ENCODE measurements at places on chromosomes 5 and 9.

DNA sequence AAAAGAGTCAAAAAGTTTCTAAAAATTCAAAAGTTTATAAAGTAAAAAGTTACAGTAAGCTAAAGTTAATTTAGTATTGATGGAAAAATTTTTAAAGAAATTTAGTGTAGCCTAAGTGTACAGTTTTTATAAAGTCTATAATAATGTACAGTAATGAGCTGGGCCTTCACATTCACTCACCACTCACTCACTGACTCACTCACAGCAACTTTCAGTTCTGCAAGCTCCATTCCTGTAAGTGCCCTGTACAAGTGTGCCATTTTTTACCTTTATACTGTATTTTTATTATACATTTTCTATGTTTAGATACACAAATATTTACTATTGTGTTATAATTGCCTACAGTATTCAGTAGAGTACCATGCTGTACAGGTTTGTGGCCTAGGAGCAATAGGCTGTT, 239.5 kb upstream of the MAP3K1 start:
- peak; percentile 67 for ATAC-seq

- peak; percentile 56 for ATAC-seq
Measured at GRCh38 chr5:40605295-40605958, 74.3 kb upstream of the PTGER4 start.

DNA sequence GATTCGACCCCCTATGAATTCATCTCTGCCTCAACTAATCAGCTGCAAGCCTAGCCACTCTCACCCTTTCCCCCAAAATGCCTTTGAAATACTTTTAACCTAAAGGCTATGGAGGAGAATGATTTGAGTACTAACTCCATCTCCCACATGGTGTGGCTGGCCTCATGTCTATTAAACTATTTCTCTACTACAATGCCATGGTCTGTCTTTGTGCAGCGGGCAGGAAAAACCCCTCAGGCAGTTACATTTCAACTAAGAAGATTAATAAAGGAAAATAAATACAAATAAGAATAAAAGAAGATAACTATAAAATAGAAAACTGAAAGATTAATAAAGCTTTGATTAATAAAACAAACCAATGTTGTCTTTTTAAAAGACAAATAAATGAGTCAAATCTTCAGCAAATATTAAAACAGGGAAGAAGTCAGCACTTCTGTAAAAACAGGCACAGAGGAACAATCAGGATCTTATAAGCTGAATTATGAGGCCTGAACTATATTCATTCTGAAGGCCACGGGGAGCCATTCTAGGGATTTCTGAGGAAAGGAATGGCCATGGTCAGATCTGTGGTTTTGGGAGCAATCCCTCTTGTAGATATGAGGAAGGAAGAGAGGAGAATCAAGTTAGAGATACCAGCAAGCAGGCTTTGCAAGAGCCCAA, 116.1 kb upstream of the SLC12A2 start:
- ATAC-seq, result no peak

- ATAC-seq, result no peak
Measured at GRCh38 chr9:20506099-20506900, 116.0 kb downstream of the MLLT3 start.

DNA sequence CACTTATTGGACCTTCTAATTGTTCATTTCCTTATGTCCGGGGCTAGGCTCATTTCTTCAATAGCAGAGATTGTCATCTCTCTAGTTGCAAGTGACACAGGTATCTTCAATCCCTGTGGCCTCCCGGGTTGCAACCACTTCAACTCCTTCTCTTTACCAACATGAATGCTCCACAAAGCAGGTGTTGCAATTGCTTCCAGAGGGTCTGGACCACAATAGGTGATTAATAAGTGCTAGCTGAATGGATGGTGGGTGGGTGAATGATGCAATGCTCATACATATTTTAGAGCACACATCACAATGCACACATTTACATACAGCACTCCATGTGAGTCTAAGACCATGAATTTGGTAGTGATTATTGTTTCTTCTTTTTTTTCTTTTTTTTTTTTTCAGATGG, 2.6 kb downstream of the CEMIP2 start:
- no peak for ATAC-seq

DNA sequence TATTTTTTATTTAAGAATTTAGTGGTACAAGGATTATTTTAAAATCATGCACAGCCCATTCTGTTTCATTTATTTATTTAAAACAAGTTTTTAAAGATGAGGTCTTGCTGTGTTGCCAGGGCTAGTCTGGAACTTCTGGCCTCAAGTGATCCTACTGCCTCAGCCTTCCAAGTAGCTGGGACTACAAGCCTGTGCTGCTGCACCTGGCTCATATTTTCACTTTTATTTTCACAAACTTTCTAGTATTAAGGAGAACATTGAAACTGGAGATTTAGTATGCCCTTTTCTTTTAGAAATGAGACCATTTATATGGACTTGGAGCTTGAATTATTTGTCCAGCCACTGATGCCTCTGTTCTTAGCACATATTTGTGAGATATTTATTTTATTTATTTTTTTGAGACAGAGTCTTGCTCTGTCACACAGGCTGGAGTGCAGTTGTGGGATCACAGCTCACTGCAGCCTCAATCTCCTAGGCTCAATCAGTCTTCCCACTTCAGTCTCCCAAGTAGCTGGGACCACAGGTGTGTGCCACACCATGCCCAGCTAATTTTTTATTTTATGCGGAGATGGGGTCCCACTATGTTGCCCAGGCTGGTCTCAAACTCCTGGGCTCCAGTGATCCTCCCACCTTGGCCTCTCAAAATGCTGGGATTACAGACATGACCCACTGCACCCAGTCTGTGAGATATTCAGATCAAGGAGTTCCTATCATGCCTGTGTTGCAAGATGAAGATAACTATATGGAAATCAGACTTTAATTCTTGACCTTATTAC, 7.4 kb downstream of the DMXL1 start:
- ATAC-seq, result no peak

DNA sequence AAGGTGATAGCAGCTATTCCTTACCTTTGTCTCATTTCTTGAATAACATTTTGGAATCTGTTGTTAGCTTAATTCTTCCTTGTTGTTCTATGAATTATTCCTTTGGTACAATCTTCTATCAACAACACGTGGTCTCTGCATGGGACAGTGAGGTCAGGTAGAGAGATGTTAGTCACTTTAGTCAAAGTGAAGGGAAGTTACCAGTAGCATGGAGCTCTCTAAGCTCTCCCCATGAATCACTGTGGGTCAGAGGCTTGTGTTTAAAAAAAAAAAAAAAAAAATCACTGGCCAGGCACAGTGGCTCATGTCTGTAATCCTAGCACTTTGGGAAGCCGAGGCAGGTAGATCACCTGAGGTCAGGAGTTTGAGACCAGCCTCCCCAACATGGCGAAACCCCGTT, 116.0 kb downstream of the GOLPH3 start:
- ATAC-seq, result no peak

DNA sequence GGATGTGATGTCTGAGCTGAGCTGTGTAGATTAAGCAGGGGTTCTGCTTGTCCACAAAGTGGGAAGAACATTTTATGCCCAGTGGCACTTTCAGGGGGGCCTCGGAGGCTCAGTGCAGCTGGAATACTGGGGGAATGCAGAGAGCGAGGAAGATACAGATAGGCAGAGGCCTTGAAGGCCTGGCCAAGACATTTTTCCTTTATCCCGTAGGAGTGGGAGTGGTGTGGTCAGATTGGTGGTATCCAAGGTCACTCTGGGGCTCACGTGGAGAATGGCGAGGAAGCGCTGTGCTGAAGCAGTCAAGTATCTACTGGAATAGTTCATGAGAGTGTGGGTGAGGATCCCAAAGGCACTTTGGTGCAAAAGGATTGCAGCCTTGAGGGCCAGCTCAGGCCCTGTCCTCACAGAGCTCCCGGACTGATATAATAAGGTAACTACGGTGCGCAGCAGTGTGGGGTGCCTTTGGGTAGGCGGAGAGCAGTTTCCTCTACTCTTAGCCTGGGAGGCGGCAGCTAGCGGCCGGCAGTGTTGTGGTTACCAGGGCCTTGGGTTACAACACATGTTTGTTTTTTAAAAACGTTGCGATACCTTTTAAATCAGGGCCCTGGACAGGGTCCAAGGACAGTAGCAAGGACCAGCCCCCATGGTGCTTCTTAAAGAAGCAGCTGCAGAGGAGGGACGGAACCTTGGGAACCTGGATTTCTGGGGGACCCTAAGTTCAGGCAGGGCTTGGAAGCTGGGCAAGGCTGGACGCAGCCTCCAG, 10.8 kb upstream of the CCDC69 start:
- peak; percentile 80 for ATAC-seq

- ATAC-seq, result no peak
Measured at GRCh38 chr9:100170556-100170955, 71.5 kb downstream of the INVS start.

DNA sequence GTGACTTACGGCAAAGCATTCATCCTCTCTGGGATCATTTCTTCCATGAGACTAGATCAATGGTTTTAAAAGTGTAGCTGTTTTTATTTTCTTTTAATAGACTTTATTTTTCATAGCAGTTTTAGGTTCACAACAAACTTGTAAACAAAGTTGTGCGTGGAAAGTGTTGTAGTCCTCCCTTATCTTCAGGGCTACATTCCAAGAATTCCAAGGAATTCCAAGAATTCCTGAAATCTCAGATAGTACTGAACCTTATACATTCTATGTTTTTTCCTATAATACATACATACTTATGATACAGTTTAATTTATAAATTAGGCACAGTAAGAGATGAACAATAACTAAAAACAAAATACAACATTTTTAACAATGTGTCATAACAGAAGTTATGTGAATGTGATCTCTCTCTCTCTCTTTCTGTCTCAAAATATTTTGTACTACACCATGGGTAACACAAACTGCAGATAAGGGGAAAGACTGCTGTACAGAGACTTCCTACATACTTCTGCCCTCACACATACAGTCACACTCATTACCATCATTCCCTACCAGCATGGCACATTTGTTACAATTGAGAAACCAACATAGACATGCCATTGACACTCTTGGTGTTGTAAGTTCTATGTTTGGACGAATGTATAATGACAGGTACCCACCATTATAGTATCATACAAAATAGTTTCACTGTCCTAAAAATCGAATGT, 1933.2 kb upstream of the WWC1 start:
- no peak for ATAC-seq

DNA sequence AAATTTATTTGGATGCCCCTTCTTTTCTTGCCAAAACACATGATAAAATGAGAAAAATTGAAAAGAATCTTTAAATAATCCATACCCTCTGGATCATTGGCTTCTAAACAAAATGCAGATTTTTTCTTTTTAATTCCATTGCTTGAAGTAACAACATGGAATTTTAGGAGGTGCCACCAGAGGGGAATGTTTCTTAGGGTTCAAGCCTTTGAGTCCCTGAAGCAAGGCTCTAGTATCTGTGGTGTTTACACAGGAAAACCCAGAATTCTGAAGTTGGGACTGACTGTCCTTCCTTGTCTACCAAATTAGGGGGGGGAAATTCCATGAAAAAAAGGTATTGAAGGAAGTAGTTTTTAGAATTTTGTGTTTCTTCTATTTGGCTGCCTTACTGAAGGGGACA, 69.4 kb downstream of the LMNB1 start:
- no peak for ATAC-seq

DNA sequence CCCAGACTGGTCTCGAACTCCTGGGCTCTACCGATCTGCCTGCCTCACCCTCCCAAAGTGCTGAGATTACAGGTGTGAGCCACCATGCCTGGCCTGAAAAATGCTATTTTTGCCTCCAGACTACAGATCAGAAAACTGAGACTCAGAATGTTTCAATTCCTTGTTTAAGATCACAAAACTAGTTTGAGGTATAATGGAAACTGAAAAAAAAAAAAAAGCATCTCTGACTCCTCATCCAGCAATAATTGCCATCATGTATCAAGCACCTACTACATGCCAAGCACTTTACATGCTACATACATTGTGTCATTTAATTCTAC, 35.6 kb downstream of the PLAC8L1 start:
- no peak for ATAC-seq

- ATAC-seq, result no peak
Measured at GRCh38 chr5:175410926-175411325, 33.1 kb downstream of the DRD1 start.

- no peak for ATAC-seq
Measured at GRCh38 chr9:20335668-20336332, 286.5 kb downstream of the MLLT3 start.

GRCh38 chr5:72598401-72599064, 91.3 kb upstream of the ZNF366 start:
- peak; percentile 51 for ATAC-seq

DNA sequence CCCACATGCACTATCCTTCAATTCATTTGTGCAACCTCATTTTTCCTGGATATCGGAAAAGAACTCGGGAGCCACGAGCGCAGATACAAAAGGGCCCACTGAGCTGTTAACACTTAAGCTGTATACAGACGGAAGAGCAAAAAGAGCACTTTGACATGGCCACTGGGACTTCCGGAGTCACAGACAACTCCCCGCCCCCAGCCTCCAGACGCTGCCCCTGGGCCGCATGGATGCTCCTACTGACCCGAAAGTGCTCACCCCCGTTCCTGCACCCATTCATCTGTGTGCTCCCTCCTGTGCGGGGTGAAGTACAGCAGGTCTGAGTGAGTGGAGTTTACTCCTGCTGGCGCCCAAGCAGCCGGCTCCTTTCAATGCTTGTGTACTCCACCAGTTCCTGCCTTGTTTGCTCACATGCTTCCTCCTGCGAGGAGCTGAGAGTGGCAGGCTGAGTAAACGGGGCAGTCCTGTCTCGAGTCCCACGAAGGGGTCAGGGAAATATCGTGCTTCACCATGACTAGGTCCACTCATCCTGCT, 901.0 kb upstream of the CTNND2 start:
- ATAC-seq, result peak; percentile 34

- ATAC-seq, result peak; percentile 1
Measured at GRCh38 chr5:151155775-151156506, 1.6 kb downstream of the ANXA6 start.

DNA sequence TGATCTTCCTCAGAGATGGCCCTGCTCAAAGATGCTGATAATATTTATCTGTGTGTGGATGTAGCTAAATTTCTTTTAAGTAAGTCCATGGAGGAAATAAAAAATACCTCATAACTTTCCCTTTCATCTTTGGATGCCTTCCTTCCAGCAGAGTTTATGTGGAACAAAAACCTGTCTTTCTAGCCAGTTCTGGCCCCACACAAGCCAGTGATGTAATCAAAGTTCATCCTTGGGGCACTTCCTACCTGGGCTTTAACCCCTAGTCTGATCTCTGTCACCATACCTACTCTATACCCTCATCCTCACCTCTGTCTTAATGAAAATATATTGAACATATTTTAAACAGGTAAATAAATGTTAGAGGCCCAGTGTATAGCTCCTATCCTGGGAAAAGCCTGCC, 39.8 kb upstream of the RASGRF2 start:
- ATAC-seq, result no peak

DNA sequence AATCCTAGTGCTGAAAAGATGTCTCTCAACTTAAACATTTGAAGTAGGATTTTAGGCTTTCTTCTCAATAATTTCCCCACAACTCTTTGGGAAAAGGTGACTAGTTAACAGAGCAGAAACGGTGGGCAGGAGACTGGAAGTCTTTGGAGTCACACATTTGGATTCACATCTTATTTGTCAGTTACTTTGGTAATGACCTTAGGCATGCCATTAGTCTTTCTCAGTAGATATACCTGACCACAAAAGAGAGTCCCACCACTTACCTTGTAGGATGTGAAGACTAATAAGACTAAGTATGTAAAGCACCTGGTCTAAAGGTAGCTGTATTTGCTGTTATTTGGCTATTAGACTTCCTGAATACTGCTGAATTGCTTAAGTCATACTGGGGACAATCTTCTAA, 35.4 kb downstream of the DAP start:
- ATAC-seq, result no peak

- ATAC-seq, result no peak
Measured at GRCh38 chr5:148632255-148633066, 21.9 kb downstream of the HTR4 start.

Data from stimulated activated memory B cell treated with anti-CD40 and anti-IgM and Interleukin-4, amounts not matched to agents 10 μg/mL and 1 μg/mL and 100 μg/mL, for 72 hours (primary cell).